ENCODE measurements at places on chromosomes 4 and X.
A peak's percentile ranks its signal among the peaks of the same experiment; 100 is the strongest.

DNA sequence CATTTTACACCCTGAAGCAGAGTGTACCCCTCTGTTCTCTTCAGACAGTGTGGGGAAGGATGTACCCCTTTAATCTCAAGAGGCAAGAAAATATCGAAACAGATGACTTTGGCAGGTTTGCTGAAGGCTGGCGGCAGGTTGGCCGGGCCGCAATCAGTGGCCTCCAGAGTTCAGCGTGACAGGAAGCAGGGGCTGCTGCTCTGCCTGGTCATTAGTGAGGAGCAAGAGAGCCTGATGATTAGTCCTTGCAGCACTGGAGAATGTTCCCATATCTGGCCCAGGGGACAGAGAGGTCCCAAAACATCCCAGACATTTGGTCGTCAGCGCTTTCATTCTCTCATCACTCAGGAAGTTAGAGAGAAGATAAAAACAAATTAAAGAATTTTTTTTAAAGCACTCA is 352.8 kb downstream of the SPRY1 start:
- DNase-seq, result no peak
- no peaks in the 10 kb centered on the region for H3K36me3 ChIP-seq
- peaks cover 14% of the 10 kb centered on the region for H3K4me1 ChIP-seq
- H3K4me3 ChIP-seq, result no peak overlapping the region
- peak overlapping the region; percentile 92 for H3K27ac ChIP-seq

GRCh38 chrX:119235051-119235511 is 1.0 kb upstream of the PGRMC1 start:
- H3K4me3 ChIP-seq, result no peak overlapping the region
- no peaks in the 10 kb centered on the region for H3K36me3 ChIP-seq
- H3K4me1 ChIP-seq, result no peaks in the 10 kb centered on the region
- DNase-seq, result no peak
- no peaks in the 10 kb centered on the region for H3K27me3 ChIP-seq

DNA sequence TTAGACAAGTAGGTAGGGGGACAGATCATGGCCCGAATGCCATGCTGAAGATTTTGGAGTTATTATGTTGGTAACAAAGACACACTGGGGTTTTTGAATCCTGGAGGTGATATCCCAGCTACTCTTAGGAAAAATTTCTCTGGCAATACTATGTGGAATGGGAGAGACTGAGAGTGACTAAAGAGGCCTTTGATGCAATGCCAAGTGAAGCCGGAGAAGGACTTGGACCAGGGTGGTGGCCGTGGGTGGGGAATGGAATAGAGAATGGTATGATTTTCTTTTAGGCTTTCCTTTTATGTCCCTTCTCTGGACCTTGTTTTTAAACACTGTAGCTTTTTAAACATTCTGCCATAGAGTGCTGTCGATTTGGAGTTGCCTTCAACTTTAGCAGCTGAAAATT is 141.6 kb downstream of the DCLK2 start:
- no peaks in the 10 kb centered on the region for H3K4me1 ChIP-seq
- no peaks in the 10 kb centered on the region for H3K36me3 ChIP-seq
- no peak overlapping the region for H3K27ac ChIP-seq
- no peak for DNase-seq
- H3K27me3 ChIP-seq, result no peaks in the 10 kb centered on the region

GRCh38 chr4:25229804-25230203 is 4.0 kb upstream of the PI4K2B start:
- H3K27ac ChIP-seq, result no peak overlapping the region
- H3K36me3 ChIP-seq, result no peaks in the 10 kb centered on the region
- H3K4me3 ChIP-seq, result no peak overlapping the region
- DNase-seq, result no peak
- no peaks in the 10 kb centered on the region for H3K27me3 ChIP-seq

DNA sequence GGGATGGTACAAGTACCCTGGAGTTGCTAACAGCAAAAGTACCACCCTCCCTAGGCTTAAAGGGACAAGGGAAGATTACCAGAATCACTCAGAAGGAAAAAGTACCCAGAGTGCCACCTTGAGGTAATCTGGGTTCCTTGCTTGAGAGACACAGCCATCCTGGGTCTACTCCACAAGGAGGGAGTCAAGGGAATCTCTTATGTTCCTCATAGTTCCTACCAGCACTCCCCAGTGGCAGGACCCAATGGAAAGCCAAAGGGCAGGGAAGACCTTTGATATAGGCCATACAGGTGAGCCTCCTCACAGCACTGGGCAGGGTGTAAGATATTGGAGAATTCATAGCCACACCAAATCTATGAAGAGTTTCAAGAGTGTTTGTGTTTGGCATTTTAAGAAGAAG is 5.7 kb downstream of the IL2 start:
- H3K4me1 ChIP-seq, result no peaks in the 10 kb centered on the region
- H3K36me3 ChIP-seq, result no peaks in the 10 kb centered on the region
- no peak overlapping the region for H3K4me3 ChIP-seq
- H3K27me3 ChIP-seq, result no peaks in the 10 kb centered on the region
- H3K27ac ChIP-seq, result no peak overlapping the region

- H3K36me3 ChIP-seq, result no peaks in the 10 kb centered on the region
- peak overlapping the region; percentile 30 for H3K27ac ChIP-seq
- no peak for DNase-seq
- H3K4me3 ChIP-seq, result no peak overlapping the region
- peaks cover 35% of the 10 kb centered on the region for H3K4me1 ChIP-seq
These were observed 28.0 kb upstream of the AFAP1 start for GRCh38 chr4:7967501-7968261.

GRCh38 chrX:107755721-107756120 is 19.9 kb downstream of the TSC22D3 start:
- H3K27ac ChIP-seq, result no peak overlapping the region
- no peak overlapping the region for H3K4me3 ChIP-seq
- DNase-seq, result no peak
- H3K27me3 ChIP-seq, result no peaks in the 10 kb centered on the region

DNA sequence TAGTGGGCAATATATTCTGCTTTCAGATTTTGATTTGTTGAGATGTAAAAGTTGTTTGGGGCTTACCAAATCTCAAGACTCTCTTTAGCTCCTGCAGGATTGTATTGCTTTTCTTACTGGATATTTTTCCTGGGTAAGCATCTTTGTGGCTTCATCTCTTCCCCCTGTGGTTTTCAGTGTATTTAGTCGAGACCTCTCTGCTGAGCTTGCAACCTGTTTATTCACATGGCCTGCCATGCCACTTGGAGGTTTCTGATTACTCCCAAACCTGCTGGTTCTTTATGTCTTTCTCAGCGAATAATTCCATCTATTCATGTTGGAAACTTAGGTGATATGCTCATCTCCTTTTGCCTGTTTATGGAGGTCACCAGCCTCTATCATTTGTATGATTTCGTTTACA is 10.9 kb downstream of the CCNG2 start:
- no peak overlapping the region for H3K4me3 ChIP-seq
- H3K4me1 ChIP-seq, result peaks cover 8% of the 10 kb centered on the region
- H3K27ac ChIP-seq, result peak overlapping the region; percentile 15
- H3K36me3 ChIP-seq, result peaks cover 8% of the 10 kb centered on the region
- no peak for DNase-seq

- no peak overlapping the region for H3K4me3 ChIP-seq
- H3K27ac ChIP-seq, result no peak overlapping the region
- DNase-seq, result no peak
- no peaks in the 10 kb centered on the region for H3K36me3 ChIP-seq
- H3K4me1 ChIP-seq, result no peaks in the 10 kb centered on the region
These were observed 20.8 kb upstream of the PRSS48 start for GRCh38 chr4:151256134-151256533.

DNA sequence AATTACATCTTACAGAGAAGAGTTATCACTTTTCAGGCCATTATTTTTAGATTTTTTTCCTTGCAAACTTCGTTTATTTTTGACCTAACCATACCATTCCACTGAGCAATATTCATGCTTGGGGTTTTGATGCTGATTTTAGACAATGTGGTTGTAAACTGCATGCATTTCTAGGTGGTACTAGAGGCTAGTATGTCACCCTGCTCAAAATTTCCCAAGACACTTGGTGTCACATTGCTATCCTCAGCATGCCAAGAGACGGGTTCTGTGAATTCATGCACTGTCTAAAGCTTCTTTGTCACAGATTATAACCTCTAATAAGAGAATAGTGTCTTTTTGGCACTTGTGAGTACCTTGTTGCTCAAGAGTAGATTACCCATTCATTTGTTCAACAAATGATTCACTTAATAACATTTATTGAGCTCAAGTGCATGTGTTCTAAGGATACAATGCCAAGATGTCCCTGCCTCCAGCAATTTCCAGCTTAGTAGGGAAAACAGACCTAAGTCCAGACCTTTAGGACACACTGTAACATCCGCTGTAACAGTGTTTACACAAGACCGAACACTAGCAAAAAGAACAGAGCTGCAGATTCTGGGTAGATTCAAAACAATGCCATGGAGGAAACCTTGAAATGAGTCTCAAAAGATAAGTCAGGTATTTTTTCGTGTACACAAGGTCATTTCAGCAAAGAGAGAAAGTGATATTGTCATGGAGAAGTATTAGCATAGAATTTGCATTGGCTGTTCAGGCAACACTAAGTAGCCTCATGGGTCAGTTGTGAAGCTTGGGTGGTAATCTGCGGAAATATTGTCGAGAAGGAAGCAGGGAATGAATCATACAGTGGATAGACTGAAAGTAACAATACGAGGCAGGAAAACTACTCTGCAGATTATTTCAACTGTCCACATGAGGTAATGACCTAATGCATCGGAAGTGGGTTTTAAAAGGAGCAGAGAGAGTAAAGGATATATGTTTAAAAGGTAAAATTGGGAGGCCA is 515.1 kb upstream of the ZFP42 start:
- H3K27me3 ChIP-seq, result no peaks in the 10 kb centered on the region
- peak; percentile 11 for DNase-seq
- H3K4me3 ChIP-seq, result no peak overlapping the region
- peak overlapping the region; percentile 7 for H3K27ac ChIP-seq

Data from hepatocyte (in vitro differentiated cells).